ENCODE measurements at places on chromosomes 12 and 14.
A peak's percentile ranks its signal among the peaks of the same experiment; 100 is the strongest.

- no peak for DNase-seq
Measured at GRCh38 chr14:65483647-65484046, 71.1 kb downstream of the FUT8 start.

DNA sequence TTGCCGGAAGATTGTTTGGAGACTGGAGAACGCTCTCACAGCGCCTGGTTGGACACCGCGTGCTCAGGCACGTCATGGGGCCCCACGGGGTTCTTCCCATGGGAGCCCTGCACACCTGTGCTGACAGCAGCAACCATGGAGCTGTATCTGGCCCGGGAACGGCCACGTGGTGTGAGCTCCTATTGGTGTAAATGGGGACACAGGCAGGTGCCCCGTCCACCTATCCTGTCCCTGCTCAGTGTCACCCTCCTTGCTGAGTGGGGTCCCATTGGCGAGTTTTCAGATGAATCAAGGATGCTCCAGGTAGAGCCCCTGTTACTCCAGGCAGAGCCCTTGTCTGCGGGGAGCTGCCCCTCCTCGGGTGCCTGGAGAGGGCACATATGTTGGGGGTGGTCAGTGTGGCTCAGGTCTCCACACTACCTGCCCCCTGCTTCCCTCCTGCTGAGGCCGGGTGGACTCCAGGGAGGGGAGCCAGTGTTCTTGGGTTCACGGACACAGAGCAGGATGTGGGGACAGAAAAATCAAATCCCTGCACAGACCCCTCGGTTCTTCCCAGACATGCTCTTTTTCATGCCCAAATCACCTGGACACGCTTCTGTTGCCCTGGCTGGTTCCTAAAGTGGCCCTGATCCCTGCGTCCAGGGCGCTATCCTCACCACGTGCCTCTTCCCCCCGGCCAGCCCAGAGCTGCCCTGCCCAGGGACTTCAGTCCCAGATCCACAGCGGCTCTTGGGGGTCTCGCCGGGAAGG, 250.1 kb downstream of the ADGRD1 start:
- no peak for DNase-seq

- DNase-seq, result peak; percentile 80
Measured at GRCh38 chr14:64704143-64704742, at the start of gene PLEKHG3. Gene PLEKHG3 (plus strand): TSS chr14:64704424. CDS start chr14:64727632, 23,208 bp downstream.

- no peak for DNase-seq
Measured at GRCh38 chr12:67925077-67925476, 64.2 kb upstream of the IFNG-AS1 start.

DNA sequence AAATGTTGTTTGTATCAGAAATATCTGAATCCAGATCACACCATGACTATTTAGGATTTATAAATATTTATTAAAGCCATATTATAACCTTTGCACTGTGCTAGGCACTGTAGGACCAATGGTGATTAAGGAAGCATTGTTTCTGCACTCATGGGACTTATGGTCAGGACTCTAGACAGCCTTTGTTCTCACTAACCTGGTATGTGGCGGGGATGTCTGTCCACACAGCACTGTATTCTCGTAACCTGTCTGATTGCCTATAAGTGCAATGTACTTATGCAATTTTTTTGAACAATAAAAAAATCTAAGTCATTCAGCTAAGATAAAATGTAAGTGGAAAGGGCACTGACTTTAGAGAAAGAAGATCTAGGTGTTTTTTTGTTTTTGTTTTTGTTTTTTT, 6.7 kb upstream of the SSPN start:
- DNase-seq, result no peak

GRCh38 chr12:92034858-92035401, 110.7 kb downstream of the BTG1 start:
- peak; percentile 41 for DNase-seq

- no peak for DNase-seq
Measured at GRCh38 chr12:1410794-1411193, 183.6 kb downstream of the FBXL14 start.

- DNase-seq, result no peak
Measured at GRCh38 chr12:54954228-54954627, 30.3 kb downstream of the TESPA1 start.

GRCh38 chr12:20492251-20492760, 124.0 kb downstream of the PDE3A start:
- DNase-seq, result no peak

DNA sequence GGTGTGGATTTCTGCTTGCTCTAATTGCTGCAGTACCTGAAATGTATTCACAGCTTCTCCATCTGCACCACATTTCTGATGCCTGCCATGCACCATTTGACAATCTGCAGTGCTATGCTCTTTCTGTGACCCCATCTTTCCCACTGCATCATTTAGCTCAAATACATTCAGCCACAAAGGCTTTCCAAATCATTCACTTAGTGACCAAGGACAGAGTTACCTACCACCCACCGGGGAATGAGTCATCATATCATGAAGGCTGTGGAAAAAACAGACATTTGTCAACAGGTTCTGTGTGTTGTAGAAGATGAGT, 465.5 kb upstream of the ATP2B1 start:
- no peak for DNase-seq

DNA sequence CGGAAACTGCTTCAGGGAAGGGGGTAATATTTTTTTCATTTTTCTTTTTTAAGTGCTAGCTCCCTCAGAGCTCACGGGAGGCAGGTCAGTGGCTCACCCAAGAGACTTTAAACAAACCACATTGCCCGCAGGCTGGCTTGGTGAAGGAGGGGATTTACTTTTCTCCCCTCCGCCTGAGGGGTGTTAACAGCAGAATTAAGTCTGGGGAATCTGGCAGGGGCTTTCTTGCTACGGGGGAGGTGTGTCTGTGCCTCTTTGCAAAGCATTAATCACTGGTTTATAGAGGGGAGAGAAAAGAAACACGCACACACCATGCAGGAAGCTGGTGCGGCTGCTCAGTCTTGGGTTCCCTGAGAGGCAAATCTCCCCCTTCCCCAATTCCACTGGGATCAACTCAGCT, 26.2 kb upstream of the TBX3 start:
- no peak for DNase-seq

DNA sequence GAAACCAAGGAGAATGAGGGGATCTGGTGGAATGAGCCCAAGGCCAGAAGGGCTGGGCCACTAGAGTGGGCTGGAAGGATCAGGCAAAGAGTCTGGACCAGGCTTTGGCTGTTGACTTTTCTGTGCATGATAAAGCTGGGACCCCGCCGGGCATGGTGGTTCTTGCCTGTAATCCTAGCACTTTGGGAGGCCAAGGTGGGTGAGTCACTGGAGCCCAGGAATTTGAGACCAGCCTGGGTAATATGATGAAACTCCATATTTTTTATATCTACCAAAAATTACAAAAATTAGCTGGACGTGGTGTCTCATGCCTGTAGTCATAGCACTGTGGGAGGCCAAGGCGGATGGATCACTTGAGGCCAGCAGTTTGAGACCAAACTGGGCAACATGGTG, 393 bp upstream of the KLHL33 start:
- no peak for DNase-seq

DNA sequence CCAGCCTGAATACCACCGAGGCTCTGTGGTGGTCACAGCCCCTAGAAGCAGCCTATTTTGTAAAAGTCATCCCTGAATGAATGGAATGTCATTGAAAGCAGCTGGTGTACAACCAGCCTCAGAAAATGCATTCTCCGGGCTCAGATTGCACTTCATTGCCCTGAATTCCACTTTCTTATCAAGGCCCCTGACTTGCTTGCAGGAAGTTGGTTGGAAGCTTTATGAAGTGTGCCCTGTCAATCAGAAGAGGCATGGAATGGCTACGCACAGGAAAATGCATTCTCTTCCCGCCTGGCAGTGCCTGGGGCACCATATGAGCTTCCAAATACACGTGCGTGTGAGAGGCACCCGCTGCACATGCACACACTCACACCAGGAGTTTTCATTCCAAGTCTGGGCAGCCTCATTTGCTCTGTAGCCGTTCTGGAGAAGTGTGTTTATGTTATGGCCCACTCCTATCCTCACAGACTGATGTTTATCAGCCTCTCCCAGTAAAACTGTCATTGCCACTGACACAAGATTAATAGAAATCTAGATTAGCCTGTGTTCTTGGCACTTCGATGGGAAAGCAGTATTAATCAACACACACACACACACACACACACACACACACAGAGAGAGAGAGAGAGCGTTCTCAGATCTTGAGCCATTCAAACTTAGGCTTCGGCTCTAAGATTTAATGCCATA, 63.9 kb downstream of the NUAK1 start:
- DNase-seq, result no peak

GRCh38 chr12:57148469-57149244, 1.2 kb upstream of the LRP1-AS start:
- DNase-seq, result peak; percentile 70

- no peak for DNase-seq
Measured at GRCh38 chr12:94640134-94640928, 10.0 kb downstream of the TMCC3 start.

DNA sequence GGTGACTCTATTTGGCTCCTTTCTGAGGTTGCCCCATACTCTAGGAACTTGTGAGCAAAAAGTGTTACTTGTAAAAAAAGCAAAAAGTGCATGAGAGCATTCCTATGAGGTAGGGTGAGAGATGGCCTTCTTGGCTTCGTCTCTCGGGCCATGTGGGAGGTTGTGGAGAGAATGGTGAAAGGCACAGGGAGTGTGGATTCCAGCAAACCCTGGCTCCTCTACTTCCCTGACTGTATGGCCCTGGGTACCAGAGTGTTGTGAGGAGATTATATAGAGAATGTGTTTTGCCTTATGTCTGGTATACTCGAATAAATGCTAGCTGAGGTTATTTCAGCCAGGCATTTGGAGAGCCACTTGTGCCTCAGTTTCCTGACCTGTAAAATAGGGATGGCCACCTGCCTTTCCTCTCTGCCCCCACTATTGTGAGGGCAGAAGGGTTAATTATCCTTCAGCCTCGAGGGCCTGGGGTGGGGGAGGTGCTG, 11.0 kb downstream of the PLEKHG3 start:
- DNase-seq, result no peak

DNA sequence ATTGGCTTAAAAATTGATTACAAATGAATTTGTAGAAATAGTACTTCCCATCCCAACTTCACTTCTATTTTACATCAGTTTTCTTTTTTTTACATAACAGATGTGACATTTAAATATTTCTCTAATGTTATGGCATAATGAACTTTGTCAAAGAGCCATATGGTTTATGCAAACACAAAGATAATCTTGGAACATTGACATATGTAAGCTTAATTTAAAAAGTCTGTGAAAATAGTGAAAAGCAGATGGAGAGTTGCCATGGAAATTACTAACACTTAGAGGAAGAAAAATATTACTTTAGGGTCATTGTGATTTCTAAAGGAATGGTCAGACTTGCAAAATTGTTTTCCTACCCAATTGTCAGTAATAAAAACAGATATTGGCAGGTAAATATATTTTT, 232.4 kb downstream of the AEBP2 start:
- DNase-seq, result no peak

DNA sequence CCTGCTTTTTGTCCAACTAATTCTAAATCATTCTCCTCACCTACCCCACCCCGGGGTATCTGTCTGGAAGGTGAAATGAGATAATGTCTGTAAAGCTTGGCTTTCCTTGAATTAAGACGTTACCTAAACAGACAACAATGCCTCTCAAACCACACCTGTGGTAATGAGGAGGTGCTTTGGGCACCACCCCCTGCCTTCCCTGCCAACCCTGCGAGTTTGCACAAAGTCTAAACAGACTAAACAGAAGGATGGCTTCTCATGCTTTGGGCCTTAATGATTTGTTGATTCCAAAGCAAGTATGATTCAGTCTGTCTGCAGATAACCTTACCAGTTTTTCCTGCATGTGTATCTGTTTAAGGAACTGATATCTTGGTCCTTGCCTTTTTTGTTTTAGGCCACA, 82.4 kb downstream of the ZFC3H1 start:
- DNase-seq, result no peak

GRCh38 chr12:28603239-28603638, 413.0 kb downstream of the CCDC91 start:
- no peak for DNase-seq

DNA sequence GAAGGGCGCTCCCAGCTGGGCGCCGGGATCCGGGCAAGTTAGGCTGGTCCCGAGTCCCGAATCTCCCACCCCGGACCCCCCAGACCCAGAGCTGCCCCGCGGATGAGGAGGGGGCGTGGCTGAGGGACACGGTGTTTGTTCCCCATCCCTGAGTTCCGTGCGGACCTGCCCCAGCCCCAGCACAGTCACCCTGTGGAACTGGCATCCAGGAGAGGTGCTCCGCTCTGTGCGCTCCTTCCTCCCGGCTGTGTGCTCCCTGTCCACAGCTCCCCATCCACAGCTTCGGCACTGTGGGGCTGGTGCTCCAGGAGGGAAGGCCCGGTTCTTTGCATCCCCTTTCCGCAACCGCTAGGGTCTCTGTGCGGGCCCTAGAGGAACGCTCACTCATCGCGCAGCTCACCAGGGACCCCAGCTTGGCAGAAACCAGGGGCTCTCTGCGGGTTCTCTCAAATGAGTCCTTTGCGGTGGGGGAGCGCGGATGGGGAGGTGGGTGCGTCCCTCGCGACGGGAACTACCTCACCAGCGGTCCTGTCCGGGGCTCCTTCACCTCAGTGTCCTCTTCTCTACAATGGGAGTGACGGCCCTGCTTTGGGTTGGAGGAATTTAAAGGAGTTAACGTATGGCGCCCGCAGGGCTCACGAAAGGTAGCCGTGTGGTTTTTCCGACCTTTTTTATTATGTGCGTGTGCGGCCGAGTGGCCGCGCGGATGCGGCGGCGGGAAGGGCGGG, 845 bp downstream of the TMEM132C start:
- DNase-seq, result no peak

DNA sequence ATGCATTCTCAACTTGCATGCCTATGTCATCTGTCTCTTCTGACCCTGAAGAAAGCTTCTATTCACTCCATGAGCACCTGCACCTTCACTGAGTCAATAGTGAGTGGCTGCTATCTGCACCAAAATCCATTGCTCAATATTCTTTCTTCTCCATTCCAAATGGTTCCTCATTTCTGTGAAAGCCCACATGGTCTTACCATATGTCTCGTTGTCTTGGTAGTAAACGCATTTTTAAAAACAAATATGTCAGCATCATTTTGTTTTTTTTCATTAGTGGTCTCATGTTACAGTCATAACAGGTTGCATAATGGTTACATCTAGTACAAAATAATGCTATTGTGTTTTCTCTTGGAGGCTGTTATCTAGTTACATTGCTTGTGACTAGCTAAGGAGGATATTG, 106.9 kb upstream of the CPM start:
- no peak for DNase-seq

- DNase-seq, result no peak
Measured at GRCh38 chr12:51976376-51977160, 25.1 kb downstream of the ACVR1B start.

GRCh38 chr14:61802010-61802568, 39.9 kb downstream of the SNAPC1 start:
- no peak for DNase-seq

Measured in testis (tissue), 5 donors.